Nephron progenitor cell (in vitro differentiated cells): ENCODE measurements at places on chromosomes 2 and 18.

GRCh38 chr2:203814661-203815540 lies 52.7 kb upstream of the CTLA4 start:
- DNase-seq = peak; percentile 44

GRCh38 chr2:201833781-201834180 lies 27.4 kb downstream of the CDK15 start:
- no peak for DNase-seq

DNA sequence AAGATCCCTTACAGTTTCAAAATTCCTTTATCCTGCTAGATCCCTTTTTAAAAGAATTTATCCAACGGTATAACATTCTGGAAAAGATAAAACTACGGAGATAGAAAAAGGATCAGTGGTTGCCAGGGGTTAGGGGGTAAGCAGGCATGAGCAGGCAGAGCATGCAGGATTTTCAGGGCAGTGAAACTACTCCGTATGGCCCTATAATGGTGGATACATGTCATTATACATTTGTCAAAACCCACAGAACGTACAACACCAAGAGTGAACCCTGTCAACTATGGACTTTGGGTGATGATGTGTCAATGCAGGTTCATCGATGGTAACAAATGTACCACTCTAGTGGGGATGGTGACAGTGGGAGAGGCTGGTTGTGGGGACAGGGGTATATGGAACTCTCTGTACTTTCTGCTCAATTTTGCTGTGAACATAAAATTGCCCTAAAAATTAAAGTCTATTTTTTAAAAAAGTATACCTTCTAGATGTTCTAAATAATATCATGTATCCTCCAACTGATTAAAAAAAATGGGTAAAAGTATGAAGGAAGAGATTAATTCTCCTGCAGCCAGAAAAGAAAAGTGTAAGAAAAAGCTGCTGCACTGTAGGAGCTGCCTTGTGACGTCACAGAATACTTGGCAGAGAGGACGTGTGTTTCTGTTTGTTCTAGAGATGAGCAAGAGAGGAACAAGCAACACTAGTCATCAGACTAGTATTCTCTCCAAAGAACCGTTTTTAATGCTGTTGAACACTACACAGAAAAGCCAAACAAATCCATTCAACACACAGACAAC lies 23.6 kb downstream of the ANKRD44 start:
- DNase-seq = no peak

GRCh38 chr2:208990716-208991115 lies 433.1 kb upstream of the MAP2 start:
- no peak for DNase-seq

- DNase-seq = no peak
These were observed 15.4 kb downstream of the CAVIN2 start for GRCh38 chr2:191831410-191831994.

DNA sequence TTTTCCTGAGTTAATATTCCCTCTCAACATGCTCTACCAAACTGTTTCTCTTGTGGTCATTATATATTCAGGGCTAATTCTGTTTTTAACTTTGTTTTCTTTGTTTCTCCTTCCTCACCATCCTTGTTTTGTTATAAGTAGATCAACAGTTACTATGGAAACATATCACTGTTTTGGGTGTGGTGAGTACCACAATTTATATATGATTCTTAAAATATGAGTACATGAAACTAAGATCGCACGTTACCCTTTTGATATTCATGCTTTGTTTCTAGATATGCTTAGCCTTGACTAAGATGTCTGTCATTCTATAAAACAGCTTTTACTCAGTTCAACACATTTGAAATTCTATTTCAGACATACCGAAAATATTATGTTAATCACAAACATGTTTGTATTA lies 232.3 kb upstream of the ITGA4 start:
- DNase-seq = no peak

- no peak for DNase-seq
These were observed 21.1 kb downstream of the AGPS start for GRCh38 chr2:177413703-177414102.

GRCh38 chr2:2872713-2873449 lies 504.7 kb downstream of the EIPR1 start:
- DNase-seq = no peak

GRCh38 chr2:145743011-145743410 lies 1223.1 kb upstream of the ZEB2 start:
- no peak for DNase-seq

- no peak for DNase-seq
These were observed 57.2 kb downstream of the CALCRL start for GRCh38 chr2:187390891-187391290.
